ENCODE measurements at places on chromosomes 5 and 9. TPM values are rescaled to one million over a fixed set of nuclear protein-coding genes. Genes with fewer than 3 reads are reported as not detected.

DNA sequence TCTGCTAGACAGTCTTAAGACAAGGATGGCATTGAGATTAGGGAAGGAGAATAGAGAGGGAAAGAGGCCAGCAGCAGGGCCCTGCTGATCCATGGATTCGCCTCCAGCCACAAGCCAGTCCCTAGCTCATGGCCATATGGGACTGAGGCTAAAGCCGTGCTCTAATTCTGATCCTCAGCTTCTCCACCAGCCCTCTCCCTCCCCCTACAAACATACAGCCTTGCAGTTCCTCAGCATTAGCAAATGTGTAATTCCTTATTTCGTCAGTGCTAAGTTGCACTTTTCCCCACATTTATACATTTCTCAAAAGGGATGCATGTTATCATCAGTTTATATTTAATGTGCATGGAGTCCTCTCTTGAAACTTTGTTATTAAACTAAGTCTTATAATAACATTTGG, 34.8 kb downstream of the ZNF462 start:
- DNase-seq, result no peak

DNA sequence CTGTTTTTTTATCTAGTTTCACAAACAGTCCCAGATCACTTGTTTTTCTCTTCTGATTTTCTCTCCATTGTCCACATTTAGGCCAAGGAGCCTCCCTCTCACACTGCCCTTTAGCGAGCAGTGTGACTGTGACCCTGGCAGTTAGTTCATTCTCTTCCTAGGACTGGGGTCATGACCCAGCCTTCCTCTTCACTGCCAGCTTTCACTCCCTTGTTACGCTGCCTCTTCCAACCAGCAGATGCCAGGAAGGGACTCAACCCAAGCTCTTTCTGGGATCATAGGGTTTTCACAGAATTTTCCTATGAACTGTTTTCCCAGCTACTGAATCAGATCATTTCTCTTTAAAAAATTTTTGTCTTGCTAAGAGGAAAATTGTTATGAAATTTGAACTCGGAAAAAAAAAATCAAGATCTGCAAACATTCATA, 70.9 kb downstream of the LMNB1 start:
- no peak for DNase-seq

- no peak for DNase-seq
Observed at GRCh38 chr9:86407022-86407421, 52.8 kb upstream of the TUT7 start.

- no peak for DNase-seq
Observed at GRCh38 chr5:150143350-150144245, 12.0 kb downstream of the PDGFRB start.

DNA sequence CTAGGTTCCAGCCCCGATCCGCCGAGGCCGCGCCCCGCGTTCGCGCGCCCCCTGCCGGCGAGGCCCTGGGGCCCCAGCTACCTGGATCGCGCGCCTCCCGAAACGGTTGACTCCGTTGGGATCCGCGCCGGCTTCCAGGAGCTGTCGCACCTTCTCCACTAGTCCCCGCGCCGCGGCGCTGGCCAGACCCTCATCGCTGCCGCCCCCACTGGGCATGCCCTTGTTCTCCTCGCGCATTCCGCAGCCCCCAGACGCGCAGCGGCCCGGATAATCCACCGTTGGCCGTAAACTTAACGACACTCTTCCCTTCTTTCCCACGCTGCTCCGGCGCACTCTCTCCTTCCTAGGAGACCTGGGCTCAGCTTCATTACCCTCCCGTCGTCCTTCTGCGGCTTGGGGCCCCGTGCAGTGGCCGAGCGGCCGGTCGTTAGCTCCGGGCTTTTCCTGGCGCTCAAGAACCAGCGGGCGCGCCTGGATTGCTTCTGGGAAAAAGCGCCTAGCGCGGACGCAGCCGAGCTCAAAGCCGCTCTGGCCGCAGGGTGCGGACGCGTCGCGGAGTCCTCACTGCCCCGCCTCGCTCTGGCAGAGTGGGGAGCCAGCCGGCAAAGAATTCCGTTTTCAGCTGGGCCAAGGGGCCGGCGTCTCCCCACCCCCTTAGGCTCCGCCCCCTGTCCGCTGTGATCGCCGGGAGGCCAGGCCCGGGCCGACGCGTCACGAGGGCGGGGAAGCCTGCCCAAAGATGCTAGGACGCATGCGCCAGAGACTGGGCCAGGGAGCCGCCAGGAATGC, at the start of gene CDKN2B:
Gene CDKN2B, minus strand, starts transcription at position 589 of the 789 bp plus-strand sequence. Its CDS starts 352 bp downstream, at position 237.
- DNase-seq, result peak; percentile 76

- DNase-seq, result no peak
Observed at GRCh38 chr5:15620501-15620900, 120.5 kb downstream of the FBXL7 start.

GRCh38 chr9:134174073-134174449, 9.7 kb upstream of the RNU6ATAC start:
- no peak for DNase-seq

DNA sequence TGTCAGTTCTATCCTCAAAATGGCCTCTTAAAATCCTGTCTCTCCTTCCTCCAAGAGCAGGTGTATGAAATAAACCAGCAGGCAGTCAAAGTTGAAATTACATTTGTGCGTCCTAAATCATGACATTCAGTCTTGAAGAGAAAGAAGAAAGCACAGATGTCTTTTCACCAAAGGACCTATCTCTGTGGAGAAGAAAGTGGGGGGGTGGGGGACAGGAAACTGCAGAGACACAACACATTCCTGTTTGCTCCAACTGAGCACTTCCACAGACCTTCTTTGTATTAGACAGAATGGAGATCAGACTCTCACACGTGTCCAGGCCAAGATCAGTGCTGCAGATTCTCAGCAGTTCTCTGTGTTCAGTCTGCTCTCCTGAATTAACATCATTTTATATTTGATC, 471.9 kb upstream of the RGMB start:
- no peak for DNase-seq

DNA sequence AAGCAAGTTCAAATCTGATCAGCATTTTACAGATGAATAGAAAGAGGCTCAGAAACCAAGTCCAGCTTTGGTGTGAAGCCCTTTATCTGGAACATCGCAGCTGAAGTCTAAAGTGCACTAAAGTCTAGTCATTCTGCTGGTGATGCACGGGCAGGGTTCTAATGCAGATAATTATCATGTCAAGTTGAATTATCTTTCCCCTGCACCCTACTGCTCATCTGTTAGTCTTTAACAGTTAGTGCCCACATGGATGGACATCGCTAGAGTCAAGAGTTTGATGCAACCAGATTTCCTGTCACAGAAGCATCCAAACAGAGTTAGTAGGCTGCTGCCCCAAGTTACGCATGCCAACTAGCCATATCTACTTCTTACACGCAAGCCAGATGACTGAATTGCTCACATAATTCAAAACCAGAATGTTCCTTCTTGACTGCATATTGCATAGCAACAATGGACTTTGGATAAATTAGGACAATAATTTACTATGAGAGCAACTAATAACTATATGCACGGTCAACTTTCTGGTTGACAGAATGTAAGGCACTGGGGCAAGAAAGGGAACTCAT, 1.6 kb upstream of the TOMM5 start:
- no peak for DNase-seq

- no peak for DNase-seq
Observed at GRCh38 chr9:132673355-132673754, 3.1 kb downstream of the GTF3C4 start.

DNA sequence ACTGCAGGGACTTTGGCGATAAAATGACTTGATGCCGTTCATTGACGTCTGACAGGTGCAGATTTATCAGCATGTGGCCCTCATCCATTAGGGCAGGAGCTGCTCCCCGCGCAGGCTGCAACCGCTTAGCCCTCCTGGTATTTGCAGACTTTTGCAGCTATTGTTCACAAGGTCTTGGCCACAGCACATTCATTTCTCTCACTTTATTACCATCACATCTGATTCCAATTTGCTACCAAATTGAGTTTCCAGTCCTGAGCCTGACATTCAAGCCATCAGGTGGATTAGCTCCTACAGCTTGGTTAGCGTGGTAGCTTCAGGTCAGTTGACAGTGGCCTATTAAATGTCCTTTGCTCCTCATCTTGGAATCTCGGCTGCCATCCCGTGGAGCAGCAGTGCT, 299.2 kb downstream of the CD180 start:
- no peak for DNase-seq

- DNase-seq, result no peak
Observed at GRCh38 chr9:85108229-85108628, 438.7 kb downstream of the NTRK2 start.

The ABLIM3 gene
- not detected for total RNA-seq

The CDC20B gene
- 0.16 TPM for total RNA-seq

The MEIKIN gene
- not detected for total RNA-seq
